ENCODE measurements at places on chromosomes 11 and 22. TPM values are rescaled to one million over a fixed set of nuclear protein-coding genes. Genes with fewer than 3 reads are reported as not detected.
A peak's percentile ranks its signal among the peaks of the same experiment; 100 is the strongest.

DNA sequence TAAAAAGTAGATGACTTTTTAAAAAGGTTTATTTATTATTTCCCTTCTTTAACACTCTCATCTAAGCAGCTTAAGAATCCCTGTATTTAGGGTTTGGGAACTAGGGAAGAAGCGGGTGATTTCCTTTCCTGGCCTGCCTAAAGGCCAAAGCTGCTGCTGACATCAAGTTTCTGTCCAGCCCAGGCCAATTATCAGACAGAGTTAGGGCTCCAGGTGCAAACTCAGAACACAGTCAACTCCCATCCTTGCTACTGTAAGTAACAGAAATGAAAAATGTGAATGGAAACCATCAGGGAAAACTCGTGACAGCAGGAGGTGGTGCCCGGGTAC is 108.9 kb downstream of the CCDC81 start:
- no peak for DNase-seq

- no peak for DNase-seq
Measured at GRCh38 chr11:120511820-120512738, 531 bp downstream of the GRIK4 start.

GRCh38 chr11:131041331-131042040 is 125.2 kb upstream of the SNX19 start:
- no peak for DNase-seq

DNA sequence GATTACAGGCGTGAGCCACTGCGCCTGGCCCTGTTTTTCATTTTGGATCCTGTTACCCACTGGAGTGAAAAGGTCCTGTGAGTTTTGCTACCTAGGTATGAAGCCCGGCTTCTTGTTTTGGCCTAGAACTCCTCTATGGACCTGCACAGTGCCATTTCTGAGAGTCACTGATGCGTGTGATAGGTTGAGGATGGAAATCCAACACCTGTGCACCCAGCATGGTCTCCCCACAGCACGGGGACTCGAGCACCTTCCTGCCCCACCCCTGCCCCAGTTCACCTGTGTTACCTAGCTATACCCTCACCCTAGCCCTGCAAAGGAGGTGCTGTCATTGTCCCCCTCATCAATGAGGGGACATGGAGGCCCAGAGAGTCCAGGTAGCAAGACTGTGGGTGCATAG is 5.1 kb downstream of the FBLN1 start:
- DNase-seq, result no peak

DNA sequence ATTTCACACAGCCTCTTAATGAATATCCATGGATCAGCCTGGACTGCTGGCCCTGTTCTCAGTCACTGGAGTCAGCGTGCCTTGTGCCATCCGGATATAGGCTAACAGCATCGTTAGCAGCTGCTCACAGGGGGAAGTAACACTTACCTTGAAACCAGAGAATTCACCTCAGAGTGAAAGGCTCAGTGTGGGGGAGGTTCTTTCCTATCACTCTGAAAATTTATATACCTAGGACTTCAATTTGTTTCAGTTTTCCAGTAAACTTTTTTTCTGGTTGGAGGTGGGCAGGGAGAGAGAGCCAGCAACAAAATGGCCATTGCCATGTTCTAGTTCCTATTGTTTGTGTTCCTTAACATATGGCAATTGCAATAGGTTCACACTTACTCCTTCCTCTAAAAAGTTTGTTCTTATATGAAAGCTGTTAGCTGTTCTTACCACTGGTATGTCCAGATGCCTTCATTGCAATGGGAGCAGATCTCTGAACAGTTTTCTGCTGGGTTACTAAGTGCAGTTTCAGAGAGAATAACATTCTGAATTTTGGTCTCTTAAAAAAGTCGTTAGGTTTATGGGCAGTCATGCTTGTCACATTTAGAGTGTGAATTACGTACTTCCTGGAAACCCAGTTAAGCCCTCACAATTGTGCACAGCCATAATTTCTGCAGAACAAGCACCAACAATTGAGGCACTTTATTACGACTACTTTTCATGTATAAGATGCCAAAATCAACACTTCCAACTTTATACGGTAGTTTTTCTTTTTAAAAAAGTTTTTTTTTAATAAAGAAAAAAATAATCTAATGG is 247.6 kb downstream of the CADM1 start:
- peak; percentile 44 for DNase-seq

DNA sequence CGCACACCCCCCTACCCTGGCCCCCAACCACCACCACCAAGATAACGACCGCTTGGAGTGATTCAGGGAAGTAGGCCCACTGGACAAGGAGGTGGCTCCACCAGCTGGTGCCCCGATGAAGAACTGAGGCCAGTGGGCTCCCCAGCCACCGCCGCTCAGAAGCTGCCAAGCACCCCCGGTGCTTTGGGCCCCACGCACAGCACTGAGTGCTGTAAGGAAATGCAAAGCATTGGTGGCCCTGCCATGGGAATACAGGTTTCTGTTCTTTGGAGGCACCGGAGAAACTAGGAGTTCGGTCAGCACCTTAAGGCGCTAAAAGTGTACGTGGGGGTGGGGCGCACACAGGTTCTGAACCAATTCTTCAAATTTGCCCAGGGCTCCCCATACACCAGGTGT is 664 bp upstream of the PRSS23 start:
- DNase-seq, result no peak

DNA sequence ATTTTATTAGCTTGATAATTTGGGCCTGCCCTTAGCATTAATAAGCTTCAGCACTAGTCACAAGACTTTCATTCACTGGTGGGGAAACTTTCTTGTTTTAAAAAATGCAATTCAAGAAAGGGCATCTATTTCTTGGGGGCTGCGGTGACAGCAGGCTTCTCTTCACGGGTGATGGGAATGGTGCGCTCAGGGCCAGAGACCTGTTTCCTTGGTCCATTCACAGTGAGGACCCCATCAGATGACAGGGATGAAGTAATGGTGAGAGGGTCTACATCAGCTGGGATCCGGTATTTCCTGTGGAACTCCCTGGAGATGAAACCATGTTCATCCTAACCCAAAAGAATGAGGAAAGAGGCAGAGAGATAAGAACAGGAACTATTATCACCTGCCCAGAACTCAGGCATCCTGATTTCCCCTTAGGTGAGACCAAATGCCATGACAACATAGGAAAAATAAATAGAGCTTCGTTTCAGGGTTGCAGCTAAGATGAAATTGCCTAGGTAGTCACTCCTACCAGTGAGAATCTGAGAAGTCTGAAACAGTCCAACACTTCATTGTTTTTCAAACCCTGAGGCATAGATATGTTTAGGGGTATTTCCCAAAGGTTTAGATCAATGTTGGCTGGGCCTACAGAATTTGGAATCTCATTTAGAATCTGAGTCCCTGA is 2.8 kb downstream of the CRYAB start:
- DNase-seq, result no peak

GRCh38 chr11:76661834-76662434 is 8.6 kb downstream of the LRRC32 start:
- no peak for DNase-seq

DNA sequence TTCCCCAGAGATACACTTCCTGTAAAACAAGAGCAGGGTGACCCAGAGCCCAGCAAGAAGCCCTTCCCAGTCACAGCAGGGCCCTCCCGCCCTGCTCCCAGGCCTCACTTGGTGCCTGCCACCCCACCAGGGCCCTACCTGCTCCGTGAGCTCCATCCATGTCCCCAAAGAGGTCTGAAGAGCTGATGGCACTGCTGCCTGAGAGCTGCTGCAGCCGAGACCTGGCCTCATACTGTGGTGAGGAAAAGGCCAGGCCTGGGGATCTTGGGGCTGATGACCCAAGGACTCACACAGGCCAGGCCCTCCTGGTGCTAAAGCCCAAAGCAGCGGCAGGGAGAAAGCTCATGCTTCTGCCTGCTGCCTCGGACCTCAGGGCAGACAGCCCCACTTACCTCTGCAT is 10.3 kb downstream of the ARFGAP2 start:
- DNase-seq, result no peak

GRCh38 chr11:107040433-107041087 is 22.3 kb upstream of the GUCY1A2 start:
- no peak for DNase-seq

Gene CCDC188
- not detected for polyA plus RNA-seq

Gene PUS3
- 5.5 TPM for polyA plus RNA-seq

Gene SAC3D1
- polyA plus RNA-seq, result 9.2 TPM

Gene GPHA2
- polyA plus RNA-seq, result not detected

Gene OR2D2
- polyA plus RNA-seq, result not detected

Gene PYGM
- not detected for polyA plus RNA-seq

Gene SMTNL1
- 0.47 TPM for polyA plus RNA-seq

Gene NAGA
- polyA plus RNA-seq, result 24.4 TPM
